HuH-7.5 (cell line): ENCODE measurements at places on chromosomes 7 and 10.

GRCh38 chr10:119500123-119500795 is 42.3 kb downstream of the RGS10 start:
- DNase-seq: no peak

DNA sequence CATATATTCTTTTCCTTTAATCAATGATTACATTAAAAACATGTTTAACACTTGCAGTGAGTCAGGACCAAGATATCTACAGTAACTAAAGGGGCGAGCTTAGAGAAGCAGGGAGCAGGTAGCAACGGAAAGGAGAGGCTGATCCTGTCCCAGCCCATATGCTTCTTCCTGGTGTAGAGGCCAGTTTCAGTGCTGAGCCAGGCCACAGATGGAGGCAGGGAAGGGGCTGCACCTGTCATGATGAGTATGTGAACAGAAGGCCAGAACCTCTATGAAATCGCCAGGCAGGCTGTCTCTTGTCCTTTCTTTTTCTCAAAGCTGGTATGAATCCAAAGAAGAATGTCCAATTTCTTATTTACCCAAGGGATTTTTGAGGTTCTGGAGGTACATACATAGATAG is 16.3 kb downstream of the REEP3 start:
- no peak for DNase-seq

DNA sequence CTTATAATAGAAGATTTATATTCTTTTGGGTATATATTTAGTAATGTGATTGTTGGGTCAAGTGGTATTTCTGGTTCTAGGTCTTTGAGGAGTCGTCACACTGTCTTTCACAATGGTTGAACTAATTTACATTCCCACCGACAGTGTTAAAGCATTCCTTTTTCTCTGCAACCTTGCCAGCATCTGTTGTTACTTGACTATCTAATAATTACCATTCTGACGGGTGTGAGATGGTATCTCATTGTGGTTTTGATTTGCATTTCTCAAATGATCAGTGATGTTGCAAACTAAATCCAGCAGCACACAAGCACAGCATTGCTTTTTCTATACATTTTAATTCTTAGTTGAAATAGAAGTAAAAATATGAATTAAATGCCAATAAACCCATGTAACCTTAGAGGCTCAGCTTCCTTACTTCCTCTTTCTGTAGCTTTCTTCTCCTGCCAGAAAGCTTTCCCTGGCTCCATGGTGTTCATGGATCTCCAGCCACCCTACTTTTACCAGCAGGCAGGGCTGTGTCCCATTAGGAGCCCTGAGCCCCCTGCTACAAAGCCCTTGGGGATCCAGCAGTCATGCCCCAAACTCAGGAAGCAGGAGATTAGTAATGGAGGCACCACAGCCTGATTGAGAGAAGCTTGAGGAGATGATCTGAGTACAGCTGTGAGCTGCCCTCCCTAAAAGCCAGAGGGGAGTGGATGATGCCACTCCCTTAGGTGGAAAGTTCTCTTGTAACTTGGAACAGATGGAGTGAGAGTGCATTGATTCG is 158.6 kb downstream of the TMEM178B start:
- no peak for DNase-seq

DNA sequence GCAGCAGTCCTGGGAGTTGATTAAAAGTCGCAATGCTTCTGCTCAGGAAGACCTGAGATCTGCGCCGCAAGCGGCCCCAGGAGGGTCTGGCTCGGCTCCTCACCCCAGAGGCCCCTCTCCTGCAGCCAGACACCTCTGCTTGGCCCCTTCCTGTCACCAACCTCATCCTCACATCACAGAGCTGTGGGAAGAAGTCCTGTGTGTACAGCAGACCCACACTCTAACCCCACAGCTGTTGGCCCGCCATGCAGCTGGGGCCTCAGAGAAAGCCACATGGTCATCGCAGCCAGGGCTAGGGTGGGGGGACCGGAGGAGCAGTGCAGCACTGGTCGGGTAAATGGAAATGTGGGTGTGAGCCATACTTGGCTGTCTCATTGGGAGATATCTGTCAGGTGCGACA is 97.7 kb downstream of the RGS10 start:
- no peak for DNase-seq

DNA sequence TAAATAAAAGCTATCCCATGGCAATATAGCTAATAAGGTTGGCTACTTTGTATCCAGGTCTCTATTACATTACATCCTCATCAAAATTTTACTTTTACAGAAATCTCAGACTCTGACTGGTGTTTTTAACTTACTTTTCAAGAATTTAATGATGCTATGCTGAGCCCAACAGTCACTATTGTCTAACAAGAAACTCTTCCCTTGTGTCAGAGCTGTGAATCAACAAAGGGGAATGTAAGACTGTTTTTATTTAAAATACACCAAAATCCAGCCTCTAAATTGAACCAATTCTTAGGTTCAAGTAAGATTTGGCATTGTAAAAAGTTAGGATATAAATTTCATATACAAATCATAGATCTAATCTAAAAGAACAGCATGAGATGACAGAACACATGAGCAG is 7.0 kb downstream of the RTKN2 start:
- no peak for DNase-seq

GRCh38 chr10:63651864-63652263 is 130.7 kb downstream of the REEP3 start:
- DNase-seq: no peak

- no peak for DNase-seq
Observed at GRCh38 chr10:43327171-43327570, 44.3 kb upstream of the FXYD4 start.

DNA sequence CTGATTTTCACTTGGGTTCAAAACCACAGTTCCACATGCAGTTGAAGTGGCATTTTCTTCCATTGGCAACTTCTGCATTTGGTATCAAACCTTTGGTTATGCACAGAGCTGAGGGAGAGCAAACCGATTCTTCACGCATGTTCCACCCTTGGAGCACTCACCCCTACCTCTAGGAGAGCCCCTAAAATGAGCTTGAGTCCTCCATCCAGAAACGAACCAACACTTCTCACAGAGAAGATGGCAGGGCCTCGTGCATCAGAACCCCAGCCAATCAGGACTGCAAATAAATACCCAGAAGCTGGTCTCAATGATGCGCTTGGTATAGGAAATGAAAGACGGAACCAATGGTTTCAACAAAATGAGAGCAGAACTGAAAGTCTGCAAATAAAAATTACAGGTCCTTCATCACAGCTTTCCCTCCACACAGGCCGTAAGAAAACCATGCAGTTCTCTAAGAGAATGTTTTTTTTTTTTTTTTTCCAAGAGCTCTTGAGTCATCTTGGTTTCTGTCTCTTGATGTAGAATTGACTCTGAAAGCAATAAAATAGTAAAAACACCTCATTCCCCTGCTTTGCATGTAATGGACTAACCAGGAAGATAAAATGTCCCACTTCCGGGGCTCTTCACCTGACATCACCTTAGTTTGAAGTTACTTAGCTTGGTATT is 23.9 kb downstream of the KLF6 start:
- DNase-seq: no peak

DNA sequence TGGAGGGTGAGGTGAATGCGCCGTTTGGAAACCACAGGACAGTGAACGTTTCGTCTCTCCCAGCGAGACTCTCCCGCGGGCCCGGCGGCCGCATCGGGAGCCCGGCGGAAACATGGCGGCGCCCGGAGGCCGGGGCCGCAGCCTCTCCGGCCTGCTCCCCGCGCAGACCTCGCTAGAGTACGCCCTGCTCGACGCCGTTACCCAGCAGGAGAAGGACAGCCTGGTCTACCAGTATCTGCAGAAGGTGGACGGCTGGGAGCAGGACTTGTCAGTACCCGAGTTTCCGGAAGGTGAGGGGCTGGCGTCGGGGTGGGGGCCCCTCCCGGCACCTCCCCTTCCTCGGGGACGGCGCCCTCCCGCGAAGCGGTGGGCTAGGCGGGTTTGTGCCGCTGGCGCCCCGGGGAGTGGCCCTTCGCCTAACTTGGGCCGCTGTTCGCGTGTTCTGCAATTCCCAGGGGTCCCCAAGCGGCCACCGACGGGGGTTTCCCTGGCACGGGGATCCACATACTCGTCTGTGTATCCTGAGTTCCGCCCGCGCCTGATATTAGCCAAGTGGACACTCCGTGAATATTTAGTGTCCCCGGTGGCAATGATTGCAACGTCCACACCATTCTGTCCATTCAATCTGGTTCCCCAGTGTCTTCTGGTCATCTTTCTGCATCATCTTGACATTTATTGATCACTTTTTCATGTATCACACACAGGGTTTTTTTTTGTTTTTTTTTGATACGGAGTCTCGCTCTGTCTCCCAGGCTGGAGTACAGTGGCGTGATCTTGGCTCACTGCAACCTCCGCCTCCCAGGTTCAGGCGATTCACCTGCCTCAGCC is 514 bp downstream of the NHLRC2 start:
- peak; percentile 36 for DNase-seq

- DNase-seq: no peak
Observed at GRCh38 chr10:48932831-48933664, 6.6 kb downstream of the LRRC18 start.

- no peak for DNase-seq
Observed at GRCh38 chr7:111840528-111840927, 278.2 kb upstream of the IMMP2L start.

GRCh38 chr7:42688056-42688371 is 223.9 kb downstream of the C7orf25 start:
- DNase-seq: no peak
